D721Med (cell line): ENCODE measurements at places on chromosomes 16 and 17.

GRCh38 chr17:80565343-80566053 is 20.9 kb downstream of the RPTOR start:
- DNase-seq, result no peak

DNA sequence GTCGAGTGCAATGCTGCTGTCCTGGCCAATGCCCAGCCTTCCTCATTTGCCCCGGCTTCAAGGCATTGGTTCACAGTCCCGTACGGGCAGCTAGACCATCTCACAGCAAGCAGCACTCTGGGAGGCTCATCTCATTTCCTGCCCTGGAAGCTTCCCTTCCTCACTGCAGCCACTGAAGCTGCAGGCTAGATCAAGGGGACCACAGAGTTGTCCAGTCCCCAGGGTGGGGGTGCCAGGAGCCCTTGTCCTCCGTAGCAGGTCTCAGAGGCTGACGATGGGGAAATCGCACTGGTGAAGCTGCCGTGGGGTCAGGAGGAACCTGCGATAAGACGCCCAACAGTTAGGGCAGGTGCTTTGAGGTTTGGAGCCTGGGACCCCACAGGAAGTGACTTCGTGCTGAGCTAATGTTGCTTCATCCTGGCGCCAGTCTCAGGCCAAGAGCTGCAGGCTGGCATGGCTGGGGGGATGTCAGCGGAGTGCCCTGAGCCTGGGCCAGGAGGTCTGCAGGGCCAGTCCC is at the start of gene SPNS3:
TSS of gene SPNS3 (plus strand) at position 426 of the 517 bp plus-strand sequence. CDS start at position 454, 28 bp downstream.
- no peak for DNase-seq

- DNase-seq, result no peak
Observed at GRCh38 chr17:31917065-31917529, 15.6 kb upstream of the UTP6 start.

- no peak for DNase-seq
Observed at GRCh38 chr17:54968988-54969332, 395 bp downstream of the STXBP4 start.
